ENCODE measurements at places on chromosomes 13 and 19.
A peak's percentile ranks its signal among the peaks of the same experiment; 100 is the strongest.

DNA sequence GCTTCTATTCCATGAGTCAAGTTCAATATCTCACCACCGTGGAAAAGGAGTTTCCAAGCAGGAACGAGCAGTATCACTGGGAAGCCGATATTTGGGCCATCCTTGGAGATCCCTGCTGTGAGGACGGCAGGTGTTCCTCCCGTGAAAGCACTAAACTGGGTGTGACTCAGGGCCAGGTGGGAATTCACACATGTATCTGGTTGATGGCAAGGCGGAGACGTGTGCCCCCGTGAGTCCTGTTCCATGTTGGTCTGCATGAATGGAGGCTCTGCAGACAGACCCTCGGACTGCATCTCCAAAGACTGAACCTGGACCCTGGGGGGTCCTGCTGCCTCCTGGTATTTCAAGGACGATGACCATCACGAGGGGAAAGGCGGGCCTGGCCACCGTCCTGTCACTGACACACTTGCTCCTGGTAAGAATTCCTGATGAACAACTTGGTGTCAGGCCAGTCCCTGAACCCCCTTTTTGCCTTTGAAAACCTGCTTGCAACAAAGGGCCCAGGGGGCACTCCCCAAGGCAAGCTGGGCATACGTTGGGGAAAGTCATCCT lies 22.8 kb upstream of the GAS6 start:
- DNase-seq: no peak

DNA sequence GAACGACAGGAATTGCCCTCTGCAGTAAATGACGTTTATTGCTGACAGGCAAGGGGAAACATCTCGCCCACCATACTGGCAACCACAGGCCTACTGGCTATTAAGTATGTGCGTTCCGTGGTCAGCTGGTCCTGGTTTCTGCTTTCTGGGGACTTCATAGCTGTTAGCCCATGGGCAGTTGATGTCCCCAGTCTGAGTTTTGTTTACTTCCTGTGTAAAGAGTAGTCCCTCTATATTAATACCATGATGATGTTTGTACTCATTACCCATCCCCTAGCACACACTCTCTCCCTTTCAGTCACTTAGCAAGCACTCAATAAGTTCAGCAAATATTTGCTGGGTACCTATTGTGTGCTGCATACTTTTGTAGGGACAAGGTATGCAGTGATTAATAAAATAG lies 6.5 kb upstream of the MIA start:
- no peak for DNase-seq

DNA sequence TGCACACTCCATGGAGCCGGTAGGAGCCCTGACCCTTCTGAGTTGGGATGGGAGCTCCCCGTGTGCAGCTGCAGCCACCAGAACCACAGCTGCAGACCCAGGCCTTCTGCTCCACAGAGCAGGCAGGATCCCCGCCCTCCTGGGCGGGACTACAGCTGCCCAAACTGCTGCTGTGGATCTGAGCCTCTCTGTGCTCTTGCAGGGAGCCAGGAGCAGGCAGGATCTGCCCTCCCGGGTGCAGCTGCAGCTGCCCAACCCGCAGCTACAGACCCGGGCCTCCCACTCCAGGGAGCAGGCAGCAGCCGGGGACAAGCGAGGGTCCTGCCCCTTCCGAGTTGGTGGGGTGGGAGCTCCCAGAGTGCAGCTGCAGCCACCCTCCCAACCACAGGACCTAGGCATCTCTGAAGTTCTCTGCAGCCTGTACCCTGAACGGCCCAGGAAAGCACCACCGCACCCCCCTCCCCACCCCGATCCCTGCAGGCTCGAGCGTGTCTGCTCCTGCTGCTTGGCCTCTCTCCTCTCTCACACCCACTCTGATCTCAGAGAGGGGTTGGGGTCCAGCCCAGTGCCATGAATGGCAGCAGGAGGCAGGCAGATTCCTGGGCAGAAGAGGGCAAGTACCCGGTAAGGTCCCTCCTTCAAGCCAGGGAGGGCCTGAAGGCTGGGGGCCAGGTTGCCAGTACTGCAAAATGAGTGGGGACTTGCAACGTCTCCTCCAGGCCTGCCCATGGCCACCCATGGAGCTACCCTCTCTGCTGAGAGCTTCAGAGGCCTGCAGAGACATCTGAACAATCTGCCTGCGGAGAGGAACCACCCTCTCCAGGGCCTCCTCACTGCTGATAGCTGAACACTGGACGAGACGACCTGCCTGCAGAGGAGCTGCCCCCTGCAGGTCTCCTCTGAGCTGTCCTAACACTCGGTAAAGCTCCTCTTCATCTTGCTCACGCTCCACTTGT lies 16.4 kb upstream of the EMP3 start:
- peak; percentile 62 for DNase-seq

- DNase-seq: no peak
Observed at GRCh38 chr13:33369073-33369472, 83.5 kb upstream of the STARD13 start.

GRCh38 chr19:19111136-19111835 lies 27.0 kb downstream of the TMEM161A start:
- no peak for DNase-seq

DNA sequence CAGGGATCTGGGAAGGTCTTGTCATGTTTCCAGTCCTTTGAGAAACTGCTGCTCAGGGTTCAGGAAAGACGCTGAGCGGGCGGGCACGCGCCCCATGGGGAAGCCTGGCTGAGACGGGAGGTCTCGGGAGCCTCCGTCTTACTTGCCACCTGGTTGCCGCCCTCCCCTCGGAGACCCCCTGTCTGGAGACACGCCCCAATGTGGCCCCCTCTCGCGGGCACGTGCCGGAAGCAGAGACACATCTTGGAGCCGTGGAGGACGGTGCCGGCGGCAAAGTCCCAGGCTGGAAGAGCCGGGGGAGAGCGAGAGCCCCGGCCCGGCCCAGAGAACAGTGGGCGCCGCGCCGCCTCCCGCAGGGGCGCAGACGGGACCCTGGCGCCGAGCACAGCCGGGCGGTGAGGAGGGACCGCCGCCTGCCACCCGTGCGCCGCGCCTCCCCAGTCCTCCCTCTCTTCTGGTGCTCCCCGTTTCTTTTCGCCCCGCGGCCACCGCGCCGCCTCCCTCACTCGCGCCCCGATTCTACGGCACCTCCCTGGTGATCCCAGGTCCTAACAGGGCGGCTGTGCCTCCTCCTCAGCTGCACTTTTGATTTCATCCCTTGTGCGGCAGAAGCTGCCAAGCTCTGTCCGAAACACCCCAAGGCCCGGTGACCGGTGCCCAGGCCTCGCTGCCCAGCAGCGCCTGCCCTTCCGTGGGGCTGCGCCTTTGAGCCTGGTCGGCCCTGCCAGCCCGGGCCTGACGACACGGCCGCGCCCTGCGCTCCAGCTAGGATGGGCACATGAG lies 15.5 kb downstream of the GJB2 start:
- no peak for DNase-seq

DNA sequence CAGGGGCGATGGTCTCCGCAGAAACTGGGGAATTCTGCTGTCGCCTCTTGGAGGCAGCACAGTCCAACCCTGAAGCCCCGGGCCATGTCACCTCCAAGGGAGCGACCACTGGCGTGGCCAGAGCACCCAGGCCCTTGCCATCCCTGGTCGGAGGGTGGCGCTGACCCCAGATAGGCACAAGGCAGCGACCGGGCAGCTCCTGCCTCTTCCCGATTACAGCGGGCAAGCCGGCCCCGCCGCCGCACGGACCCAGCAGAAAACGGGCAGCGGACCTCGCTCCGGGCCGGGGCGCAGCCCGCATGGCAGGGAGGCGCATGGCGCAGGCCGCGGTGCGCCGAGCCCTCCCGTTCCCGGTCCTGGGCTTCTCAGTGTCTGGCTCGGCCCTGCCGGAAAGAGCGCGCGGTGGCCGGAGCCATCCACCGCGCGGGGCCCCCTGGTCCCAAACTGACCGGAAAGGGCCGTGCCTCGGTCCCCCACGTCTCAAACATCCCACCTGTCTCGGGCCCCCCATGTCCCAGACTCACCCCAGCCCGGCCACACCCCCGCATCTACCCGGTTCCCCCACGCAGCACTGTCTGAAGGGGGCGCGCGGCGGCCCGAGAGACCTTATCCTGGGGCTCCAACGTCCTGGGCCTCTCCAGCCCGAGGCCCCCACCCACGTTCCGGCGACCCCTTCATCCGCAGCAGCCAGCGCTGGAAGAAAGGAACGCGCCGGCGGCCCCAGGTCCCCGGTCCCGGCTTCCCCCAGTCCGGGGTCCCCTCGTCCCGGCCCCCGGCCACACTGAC lies 727 bp downstream of the CERS1 start:
- peak; percentile 84 for DNase-seq

DNA sequence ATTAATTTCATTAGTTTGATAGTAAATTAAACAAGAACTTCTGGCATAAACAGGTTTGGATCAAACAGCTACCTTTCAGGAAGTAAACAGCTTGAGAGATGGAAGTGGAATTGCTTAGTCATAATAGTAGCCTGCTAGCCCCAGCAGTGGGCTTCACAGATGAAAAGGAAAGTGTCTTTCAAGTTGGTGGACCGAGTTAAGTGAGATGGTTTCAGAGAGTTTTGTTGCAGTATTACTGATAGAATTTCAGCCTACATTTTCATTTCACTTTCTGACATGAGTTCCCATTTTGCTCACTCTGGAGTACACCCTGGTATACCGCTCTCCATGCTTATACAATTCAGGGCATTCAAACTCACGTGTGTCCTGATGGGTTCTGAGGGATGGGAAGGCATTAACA lies 2.0 kb upstream of the PTOV1 start:
- DNase-seq: no peak
